Upper lobe of right lung (tissue), 1 donor: ENCODE measurements at places on chromosomes 7 and 10. TPM values are rescaled to one million over a fixed set of nuclear protein-coding genes. Genes with fewer than 3 reads are reported as not detected.

- H3K27me3 ChIP-seq: no peaks in the 10 kb centered on the region
- no peaks in the 10 kb centered on the region for H3K4me1 ChIP-seq
- no peak for DNase-seq
- no peak overlapping the region for H3K4me3 ChIP-seq
- H3K27ac ChIP-seq: no peak overlapping the region
- H3K36me3 ChIP-seq: no peaks in the 10 kb centered on the region
Measured at GRCh38 chr7:152485826-152486225, 50.0 kb upstream of the KMT2C start.

UTF1 gene
- not detected for total RNA-seq

DNA sequence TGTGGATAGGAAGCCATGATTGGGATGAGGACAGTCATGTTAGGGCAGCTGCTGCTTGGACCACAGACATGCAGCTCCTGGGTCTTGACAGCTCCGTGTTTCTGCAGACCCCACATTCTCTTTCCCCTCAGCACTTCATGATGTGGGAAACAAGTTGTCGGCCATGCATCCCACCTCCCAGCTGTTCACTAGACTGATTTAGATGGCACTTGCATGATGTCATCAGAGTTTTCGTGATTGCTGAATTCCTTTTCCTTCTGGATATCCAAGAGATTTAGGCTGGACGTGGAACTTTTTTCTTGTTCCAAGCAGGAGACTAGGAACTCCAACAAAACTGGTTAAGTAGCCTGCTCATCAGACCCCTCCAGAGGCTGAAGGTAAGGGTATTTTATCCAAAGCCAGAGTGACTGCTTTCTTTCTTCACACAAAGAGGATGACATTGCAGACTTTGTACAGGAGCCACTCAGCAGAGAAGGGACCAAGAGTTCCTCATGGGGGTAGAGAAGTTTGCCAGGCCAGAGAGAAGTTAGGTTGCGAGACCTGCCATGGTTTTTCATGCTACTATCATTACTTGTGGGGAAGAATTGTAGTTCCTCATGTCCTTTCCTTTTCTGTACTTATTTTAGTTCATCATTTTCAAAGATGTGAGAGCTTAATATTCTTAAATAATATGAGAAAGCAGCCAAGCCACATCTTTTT, 117.7 kb upstream of the GJD4 start:
- no peak overlapping the region for H3K4me3 ChIP-seq
- peaks cover 16% of the 10 kb centered on the region for H3K4me1 ChIP-seq
- no peaks in the 10 kb centered on the region for H3K27me3 ChIP-seq
- no peak overlapping the region for H3K27ac ChIP-seq
- no peaks in the 10 kb centered on the region for H3K36me3 ChIP-seq
- DNase-seq: no peak

STEAP4 gene
- 53.9 TPM for total RNA-seq

MSANTD7 gene
- 6.7 TPM for total RNA-seq

GRCh38 chr10:125052146-125052545, 108.2 kb downstream of the CTBP2 start:
- H3K4me1 ChIP-seq: peaks cover 45% of the 10 kb centered on the region
- no peak overlapping the region for H3K27ac ChIP-seq
- no peak for DNase-seq
- H3K36me3 ChIP-seq: no peaks in the 10 kb centered on the region
- H3K27me3 ChIP-seq: no peaks in the 10 kb centered on the region

DNA sequence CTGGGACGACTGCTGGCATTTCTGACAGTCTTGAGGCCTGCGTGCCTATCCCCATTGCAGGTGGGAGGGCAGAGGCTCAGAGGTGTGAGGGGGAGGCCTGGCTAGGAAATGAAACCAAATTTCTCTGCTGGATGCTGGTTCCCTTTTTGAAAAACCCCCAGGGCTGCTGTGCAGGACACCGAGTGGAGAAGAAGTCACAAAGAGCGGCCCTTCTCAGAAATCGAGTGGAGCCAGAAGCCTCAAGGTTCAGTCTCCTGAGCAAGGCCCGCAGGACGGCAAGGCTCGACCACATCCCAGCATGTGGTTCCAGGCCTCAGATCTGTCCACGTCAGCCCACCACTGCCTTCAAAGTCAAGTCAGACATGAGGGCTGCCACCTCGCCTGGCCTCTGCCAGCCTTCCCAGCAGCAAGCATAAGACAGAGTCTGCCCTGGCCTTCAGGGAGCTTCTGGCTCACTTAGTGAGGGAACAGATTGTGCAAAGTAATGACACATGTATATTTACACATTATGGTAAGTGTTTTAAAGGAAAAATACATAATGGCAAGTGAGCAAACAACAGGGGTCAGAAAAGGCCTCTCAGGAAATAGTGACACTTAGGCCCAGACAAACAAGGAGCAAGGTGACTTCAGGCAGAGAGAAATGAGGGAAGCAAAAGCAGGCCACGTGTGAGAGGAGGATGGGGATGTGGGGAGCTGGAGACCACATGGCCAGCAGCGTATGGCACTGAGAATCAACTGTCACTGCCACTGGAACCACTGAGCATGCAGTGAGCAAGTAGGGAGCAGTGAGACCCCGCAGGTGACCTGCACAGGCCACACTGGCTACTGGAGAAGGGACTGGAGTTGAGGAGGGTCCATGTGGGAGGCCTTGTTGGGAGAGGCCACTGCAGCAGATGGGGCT, 86.7 kb downstream of the ARHGAP22 start:
- peaks cover 18% of the 10 kb centered on the region for H3K27me3 ChIP-seq
- peak overlapping the region; percentile 24 for H3K27ac ChIP-seq
- DNase-seq: peak; percentile 61
- H3K36me3 ChIP-seq: no peaks in the 10 kb centered on the region
- no peak overlapping the region for H3K4me3 ChIP-seq
- peaks cover 7% of the 10 kb centered on the region for H3K4me1 ChIP-seq

NPTX2 gene
- total RNA-seq: 2.1 TPM

DOCK1 gene
- total RNA-seq: 46.4 TPM

HTR5A gene
- total RNA-seq: not detected

TUBAL3 gene
- not detected for total RNA-seq

OR2A42 gene
- not detected for total RNA-seq

- no peaks in the 10 kb centered on the region for H3K36me3 ChIP-seq
- H3K27ac ChIP-seq: no peak overlapping the region
- DNase-seq: no peak
- H3K4me1 ChIP-seq: no peaks in the 10 kb centered on the region
- no peaks in the 10 kb centered on the region for H3K27me3 ChIP-seq
Measured at GRCh38 chr10:86048571-86048970, 318.0 kb downstream of the GRID1 start.

DNA sequence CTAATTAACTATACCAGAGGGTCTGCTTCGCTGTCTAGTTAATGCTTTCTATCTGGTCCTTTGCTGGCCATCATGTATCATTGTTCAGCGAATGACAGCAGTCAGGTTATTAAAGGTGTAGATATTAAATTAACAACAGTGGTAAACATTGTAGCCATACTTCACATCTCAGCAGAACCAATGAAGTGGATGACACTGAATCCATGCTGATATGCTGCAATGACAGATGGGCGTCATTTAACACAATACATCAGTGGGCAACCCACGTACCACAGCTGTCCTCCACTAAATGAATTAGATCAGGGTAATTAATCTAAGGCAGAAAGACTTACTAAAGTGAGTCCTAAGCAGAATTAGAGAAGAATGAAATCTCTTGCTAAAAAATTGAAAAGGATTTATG, 767.2 kb downstream of the NXPH1 start:
- H3K27ac ChIP-seq: no peak overlapping the region
- DNase-seq: no peak
- H3K4me1 ChIP-seq: no peaks in the 10 kb centered on the region
- no peaks in the 10 kb centered on the region for H3K36me3 ChIP-seq

IDI1 gene
- 68.5 TPM for total RNA-seq

- DNase-seq: no peak
- no peaks in the 10 kb centered on the region for H3K36me3 ChIP-seq
- H3K27me3 ChIP-seq: no peaks in the 10 kb centered on the region
- H3K4me1 ChIP-seq: no peaks in the 10 kb centered on the region
Measured at GRCh38 chr10:84499846-84500245, 171.5 kb downstream of the CCSER2 start.

FKBP6 gene
- not detected for total RNA-seq
